Cardiac muscle cell (in vitro differentiated cells and primary cell): ENCODE measurements at places on chromosomes 12 and 14. TPM values are rescaled to one million over a fixed set of nuclear protein-coding genes. Genes with fewer than 3 reads are reported as not detected.

The ERH gene
- total RNA-seq, result 97.0 and 117 TPM in 2 replicates

The CD4 gene
- total RNA-seq, result 3.1 and 3.3 TPM in 2 replicates

DNA sequence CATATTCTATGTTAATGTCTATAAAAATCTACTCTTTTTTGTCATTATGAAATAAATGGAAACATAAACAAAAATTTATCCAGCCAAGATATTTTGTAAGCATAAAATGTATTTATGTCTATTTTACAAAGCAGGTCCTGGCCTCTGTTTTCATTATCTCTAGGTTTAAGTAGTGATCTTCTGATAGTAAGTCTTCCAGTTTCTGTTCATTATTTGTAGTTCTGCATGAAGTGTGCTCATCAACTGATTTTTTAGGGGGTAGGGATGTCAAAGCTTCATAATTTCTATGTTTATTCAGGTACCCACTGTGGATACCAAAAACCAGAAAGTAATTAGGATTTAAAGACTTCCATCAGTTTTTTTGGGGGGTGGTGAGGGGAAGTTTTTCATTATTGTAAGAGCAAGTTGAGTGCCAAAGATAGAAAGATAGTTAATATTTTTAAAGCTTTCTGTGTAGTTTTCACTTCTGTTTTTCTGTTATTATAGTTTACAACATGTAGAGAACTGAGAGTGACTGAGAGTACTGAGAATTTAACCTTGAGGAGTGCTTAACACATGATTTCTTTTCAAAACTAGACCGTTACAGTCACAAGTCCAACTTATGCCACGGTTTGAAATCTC, 30.6 kb upstream of the LMO3 start:
- DNase-seq, result no peak
- no peaks in the 10 kb centered on the region for H3K36me3 ChIP-seq
- H3K27me3 ChIP-seq, result no peaks in the 10 kb centered on the region
- peaks cover 11% of the 10 kb centered on the region for H3K4me1 ChIP-seq
- H3K27ac ChIP-seq, result no peak overlapping the region
- no peak overlapping the region for H3K4me3 ChIP-seq

GRCh38 chr12:109795023-109795422, 38.2 kb downstream of the TRPV4 start:
- no peaks in the 10 kb centered on the region for H3K27me3 ChIP-seq
- peak; percentile 16 for DNase-seq
- H3K4me1 ChIP-seq, result no peaks in the 10 kb centered on the region

The RNASE3 gene
- total RNA-seq, result not detected in 2 replicates

DNA sequence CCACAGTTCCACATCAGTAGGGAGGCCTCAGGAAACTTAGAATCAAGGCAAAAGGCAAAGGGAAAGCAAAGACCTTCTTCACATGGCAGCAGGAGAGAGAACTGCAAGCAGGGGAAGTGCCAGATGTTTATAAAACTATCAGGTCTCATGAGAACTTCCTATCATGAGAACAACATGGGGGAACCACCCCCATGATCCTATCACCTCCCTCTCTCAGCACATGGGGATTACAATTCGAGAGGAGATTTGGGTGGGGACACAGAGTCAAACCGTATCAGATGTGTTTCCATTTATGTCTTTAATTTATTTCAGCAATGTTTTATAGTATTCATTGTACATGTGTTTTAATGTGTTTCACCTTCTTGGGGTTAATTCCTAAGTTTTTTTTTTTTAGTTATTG, 25.8 kb downstream of the METAP2 start:
- H3K36me3 ChIP-seq, result peaks cover 52% of the 10 kb centered on the region
- no peak for DNase-seq
- no peak overlapping the region for H3K27ac ChIP-seq
- H3K27me3 ChIP-seq, result no peaks in the 10 kb centered on the region
- no peaks in the 10 kb centered on the region for H3K4me1 ChIP-seq

The SOX5 gene
- 11.9 and 29.4 TPM in 2 replicates for total RNA-seq

The KRT5 gene
- total RNA-seq, result not detected in 2 replicates

The TMPRSS12 gene
- total RNA-seq, result not detected in 2 replicates

DNA sequence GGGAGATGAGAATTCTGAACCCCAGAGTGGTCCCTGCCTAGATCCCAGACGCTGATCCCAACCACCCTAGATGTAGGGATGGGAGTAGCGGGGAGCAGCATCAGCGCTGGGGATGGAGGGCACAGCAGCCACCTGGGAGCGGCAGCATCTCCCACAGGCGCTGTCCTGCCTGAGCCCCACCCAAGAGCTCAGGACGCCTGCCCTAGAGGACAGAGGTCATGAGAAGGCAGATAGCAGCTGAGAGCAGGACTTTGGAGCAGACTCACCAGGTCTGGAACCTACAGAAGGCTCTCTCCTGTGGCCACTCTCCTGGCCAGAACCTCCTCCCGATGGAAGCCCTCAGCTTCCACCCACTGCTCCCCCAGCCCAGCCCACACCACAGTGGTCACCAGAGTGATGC, 7.2 kb downstream of the CCDC85C start:
- no peak overlapping the region for H3K27ac ChIP-seq
- DNase-seq, result no peak
- no peak overlapping the region for H3K4me3 ChIP-seq
- H3K4me1 ChIP-seq, result peaks cover 44% of the 10 kb centered on the region
- no peaks in the 10 kb centered on the region for H3K27me3 ChIP-seq
- no peaks in the 10 kb centered on the region for H3K36me3 ChIP-seq

DNA sequence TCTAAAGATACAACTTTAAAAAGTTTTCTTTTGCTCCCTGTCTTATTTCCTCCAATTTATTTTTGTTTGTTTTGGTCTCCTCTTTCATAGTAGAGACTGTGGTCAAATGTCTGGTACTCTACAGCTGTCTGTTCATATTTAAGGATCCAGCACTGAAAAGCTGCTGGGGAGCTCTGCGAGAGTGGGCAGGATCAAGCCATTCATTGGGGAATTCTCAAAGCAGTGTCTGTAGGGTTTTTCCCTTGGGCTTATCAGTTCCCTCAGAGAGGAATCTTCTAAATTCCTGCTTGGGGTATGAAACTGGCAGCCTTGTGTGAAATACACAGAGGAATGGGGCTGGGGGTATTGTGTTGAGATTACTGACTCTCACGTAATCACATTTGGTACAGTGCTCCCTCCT, 52.3 kb downstream of the FNTB start:
- peak; percentile 3 for DNase-seq
- no peak overlapping the region for H3K27ac ChIP-seq
- H3K4me3 ChIP-seq, result no peak overlapping the region
- peaks cover 14% of the 10 kb centered on the region for H3K36me3 ChIP-seq
- peaks cover 5% of the 10 kb centered on the region for H3K4me1 ChIP-seq

GRCh38 chr12:110426406-110426805, 22.9 kb upstream of the ANAPC7 start:
- H3K4me3 ChIP-seq, result no peak overlapping the region
- no peaks in the 10 kb centered on the region for H3K27me3 ChIP-seq
- no peak overlapping the region for H3K27ac ChIP-seq
- peaks cover 2% of the 10 kb centered on the region for H3K4me1 ChIP-seq

- H3K27me3 ChIP-seq, result no peaks in the 10 kb centered on the region
- H3K4me3 ChIP-seq, result no peak overlapping the region
- H3K36me3 ChIP-seq, result no peaks in the 10 kb centered on the region
Measured at GRCh38 chr14:29898470-29898869, 29.2 kb downstream of the PRKD1 start.

DNA sequence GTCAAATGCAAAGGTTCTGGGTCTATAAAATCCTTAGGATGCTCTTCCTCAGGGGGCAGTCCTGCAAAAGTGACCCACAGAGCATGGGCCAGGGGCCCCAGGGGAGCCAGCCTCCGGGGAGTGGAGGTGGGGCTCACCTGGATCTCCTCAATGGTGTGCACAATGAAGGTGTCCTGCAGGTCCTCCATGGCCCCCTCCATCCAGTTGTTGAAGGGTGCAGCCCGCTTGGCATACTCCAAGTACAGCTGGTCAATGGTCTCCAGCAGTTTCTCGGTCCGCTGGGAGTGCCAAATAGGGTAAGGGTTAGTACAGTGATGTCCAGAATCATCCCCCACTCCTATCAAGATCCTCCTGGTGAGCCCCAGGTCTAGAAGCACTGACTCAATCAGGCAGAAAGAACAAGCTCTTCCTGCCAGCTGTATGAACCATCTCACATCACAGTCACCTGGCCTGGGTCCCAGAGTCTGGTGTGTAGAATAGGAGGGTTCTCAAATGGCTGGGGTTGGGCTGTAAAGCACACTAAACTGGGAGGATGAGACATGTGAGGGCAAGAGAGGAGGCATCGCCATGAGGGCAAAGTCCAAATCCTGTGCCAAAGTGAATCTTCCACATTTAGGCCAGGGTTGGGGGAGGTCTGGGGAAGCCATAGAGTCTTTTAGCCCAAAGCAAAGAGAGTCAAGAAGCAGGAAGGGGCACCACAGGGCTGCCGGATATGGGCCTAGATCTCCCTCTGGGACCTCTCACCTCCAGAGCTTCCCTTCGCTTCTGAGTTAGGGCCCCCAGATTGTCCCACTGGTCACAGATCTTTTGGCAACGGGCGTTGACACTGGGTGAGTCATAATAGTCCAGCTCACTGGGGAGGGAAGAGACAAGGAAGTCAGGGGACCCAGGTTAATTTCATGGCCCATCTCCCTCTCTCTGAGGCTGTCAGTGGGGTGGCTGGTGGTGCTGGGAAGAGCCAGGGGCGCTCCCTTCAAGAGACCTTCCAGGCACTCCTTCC, 91.5 kb upstream of the ZFP36L1 start:
- no peak overlapping the region for H3K4me3 ChIP-seq
- peaks cover 56% of the 10 kb centered on the region for H3K36me3 ChIP-seq
- H3K4me1 ChIP-seq, result no peaks in the 10 kb centered on the region
- no peaks in the 10 kb centered on the region for H3K27me3 ChIP-seq
- DNase-seq, result no peak

DNA sequence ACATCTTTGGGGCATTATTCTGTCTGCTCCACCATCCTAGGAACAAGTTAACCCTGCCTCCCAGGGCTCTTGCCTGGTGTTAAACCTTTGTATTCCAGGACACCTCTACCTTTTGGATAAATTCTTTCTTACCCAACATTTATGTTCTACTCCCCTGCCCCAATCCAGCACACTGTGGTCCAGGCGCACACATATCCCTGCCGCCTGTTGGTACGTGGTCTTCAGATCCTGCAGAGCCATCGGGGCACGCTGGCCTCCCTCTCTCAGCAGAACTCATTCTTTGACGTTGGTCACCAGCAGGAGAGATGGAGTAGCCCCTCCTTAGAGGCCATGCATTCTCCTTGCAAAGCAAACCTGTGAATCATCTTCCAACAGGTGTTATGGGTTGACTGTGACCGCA, 5.1 kb upstream of the TMEM179 start:
- H3K27ac ChIP-seq, result no peak overlapping the region
- DNase-seq, result no peak
- H3K27me3 ChIP-seq, result peaks cover 49% of the 10 kb centered on the region
- H3K4me3 ChIP-seq, result no peak overlapping the region
- H3K4me1 ChIP-seq, result no peaks in the 10 kb centered on the region
- H3K36me3 ChIP-seq, result no peaks in the 10 kb centered on the region

The TRAF3 gene
- total RNA-seq, result 13.4 and 19.7 TPM in 2 replicates
